ENCODE measurements at places on chromosomes 5 and 9.

DNA sequence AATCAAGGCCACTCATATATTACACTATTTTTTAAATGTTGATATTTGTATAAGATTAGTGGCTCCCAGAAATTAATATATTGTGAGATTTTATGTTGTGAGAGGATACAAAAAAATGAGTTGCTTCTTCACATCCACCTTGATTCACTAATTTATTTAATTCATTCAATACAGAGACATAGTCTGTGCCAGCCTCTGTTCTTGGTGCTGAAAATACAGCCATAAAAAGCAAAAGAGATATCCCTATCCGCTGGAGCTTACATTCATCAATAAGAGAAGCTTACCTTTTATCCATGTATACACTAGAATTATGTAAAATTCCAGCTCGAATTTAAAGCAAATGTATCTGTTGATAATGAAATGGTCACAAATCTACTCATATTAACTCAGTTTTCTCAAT is 92.2 kb upstream of the GABRG2 start:
- DNase-seq, result no peak

GRCh38 chr5:151947931-151948608 is 23.4 kb upstream of the GLRA1 start:
- DNase-seq, result no peak

GRCh38 chr5:142725231-142726187 is 39.6 kb upstream of the FGF1 start:
- DNase-seq, result no peak

GRCh38 chr9:108671794-108672193 is 184.0 kb downstream of the ACTL7B start:
- no peak for DNase-seq

DNA sequence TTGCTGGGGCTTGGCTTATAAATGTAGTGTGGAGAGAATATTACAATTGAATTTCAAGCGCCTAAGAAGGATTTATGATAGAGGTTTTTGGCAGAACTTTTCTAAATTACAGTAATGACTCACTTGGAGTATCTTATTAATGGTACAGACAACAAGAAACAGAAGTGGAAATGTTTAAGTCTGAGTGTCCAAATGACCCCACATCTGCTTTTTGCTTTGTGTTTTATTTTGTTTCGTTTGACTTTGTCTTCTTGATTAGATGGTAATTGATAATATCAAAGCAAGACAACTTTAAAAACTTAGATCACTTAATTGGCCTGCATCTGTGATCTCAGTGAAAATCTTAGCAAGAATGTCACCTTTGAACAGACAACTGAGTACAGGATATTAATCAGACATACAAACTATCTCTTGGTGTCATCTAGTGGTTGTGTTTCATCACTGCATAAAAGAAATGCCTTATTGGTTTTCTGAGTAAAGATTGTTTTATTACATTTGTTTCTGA is 577.4 kb downstream of the ISL1 start:
- DNase-seq, result peak; percentile 15

- DNase-seq, result no peak
Observed at GRCh38 chr9:134071149-134071548, 3.3 kb upstream of the BRD3 start.

- no peak for DNase-seq
Observed at GRCh38 chr5:103993031-103993430, 430.4 kb upstream of the NUDT12 start.

DNA sequence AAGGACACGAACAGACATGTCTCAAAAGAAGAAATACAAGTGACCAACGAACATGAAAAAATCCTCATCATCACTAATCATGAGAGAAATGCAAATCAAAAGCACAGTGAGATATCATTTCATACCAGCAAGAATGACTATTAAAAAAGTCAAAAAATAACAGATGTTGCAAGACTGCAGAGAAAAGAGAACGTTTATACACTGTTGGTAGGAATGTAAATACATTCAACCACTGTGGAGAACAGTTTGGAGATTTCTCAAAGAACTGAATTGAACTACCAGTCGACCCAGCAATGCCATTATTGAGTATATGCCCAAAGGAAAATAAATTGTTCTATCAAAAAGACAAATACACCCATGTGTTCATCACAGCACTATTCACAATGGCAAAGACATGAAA is 45.7 kb downstream of the FXN start:
- no peak for DNase-seq

DNA sequence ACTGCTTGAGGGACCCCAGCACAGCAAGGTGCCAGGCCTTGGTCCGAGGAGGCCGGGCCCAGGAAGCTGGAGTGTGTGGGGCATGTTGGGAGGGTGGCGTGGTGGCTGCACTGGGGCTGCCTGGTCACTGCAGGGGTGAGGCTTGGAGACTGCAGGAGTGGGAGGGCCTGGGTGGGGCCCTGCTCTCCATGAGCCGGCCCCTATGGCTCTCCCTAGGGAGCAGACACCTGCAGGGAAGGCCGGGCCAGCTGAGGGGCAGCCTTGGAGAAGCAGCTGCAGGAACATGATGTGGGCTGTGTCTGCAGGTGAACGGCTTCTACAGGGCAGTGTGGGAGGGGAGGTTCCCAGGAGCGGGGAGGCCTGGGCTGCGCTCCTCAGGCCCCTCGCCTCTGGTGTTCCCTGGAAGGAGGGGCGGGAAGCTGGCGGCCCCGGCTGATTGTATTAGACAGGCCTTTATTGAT is 41.7 kb upstream of the TMEM250 start:
- no peak for DNase-seq

DNA sequence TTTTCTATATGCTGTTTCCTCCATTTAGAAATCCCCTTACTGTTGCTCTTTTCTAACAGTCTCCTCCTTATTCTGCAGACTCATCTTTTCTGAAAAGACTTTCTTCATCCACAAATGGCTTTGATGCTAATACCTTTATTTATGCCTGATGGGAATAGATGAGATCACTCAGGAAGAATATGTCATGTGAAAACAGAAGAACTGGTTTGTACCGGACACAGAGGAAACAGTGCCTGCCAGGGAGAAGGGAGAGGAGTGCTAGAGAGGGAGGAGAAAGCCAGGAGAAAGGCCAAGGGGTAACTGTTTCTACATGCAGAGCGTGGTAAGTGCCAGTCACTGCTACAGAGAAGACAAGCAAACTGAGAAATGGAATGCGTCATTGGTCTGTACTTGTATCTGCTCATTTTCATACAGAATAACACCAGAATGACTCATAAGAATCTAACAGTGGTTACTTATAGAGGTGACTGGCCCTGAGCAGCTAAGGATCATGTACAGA is 45.9 kb upstream of the PJA2 start:
- DNase-seq, result no peak

DNA sequence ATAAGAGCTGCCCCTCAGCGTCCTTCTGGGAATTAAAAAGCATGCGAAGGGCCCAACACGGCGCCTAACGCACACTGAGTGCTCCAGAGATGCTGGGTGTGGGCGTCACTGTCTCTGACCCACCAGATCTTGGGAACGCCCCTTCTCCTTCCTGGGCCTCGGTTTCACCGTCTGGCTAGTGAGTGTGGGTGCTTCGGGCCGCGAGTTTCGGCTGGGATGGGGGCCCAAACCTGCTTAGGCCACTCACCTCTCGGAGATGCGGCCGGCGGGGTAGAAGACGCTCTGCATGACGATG is 3.7 kb downstream of the PIP5KL1 start:
- no peak for DNase-seq

DNA sequence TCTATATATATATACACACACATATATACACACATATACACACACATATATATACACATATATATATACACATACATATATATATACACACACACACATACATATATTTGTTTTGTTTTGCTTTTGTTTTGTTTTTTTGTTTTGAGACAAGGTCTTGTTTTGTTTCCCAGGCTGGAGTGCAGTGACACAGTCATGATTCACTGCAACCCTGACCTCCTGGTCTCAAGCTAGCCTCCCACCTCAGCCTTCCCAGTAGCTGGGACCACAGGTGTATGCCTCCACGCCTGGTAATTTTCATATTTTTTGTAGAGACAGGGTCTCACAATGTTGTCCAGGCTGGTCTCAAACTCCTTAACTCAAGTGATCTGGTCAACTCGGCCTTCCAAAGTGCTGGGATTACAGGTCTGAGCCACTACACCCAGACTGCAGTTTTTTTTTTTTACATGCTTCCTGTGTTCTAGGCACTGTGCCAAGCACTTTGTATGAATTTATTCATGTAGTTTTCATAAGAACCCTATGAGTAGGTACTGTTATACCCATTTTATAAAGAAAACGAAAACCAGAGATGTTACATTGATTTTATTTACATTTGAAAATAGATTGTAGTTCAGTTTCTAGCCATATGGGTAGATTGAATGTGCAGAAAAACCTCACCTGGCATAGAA is 120.7 kb downstream of the PBX3 start:
- DNase-seq, result no peak

DNA sequence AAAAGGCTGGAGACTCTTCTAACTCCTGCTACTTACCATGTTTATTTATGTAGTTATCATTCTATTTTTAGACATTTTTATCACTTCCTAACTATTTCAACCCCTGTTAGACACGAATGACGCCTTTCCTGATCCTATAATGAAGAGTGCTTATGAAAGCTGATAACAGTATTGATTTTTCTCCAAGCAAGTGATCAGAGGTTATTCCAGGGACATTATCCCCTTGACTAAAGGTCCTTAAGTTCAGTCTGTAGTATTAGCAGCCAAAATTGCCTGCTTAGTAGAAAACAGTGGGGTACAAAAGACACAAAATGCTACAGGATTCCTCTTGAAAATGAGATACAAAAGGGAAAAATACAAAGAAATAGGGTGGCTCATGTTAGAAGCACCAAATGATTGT is 235.6 kb downstream of the DNAH5 start:
- DNase-seq, result no peak

- DNase-seq, result no peak
Observed at GRCh38 chr9:120694559-120694958, 19.7 kb downstream of the MEGF9 start.

- no peak for DNase-seq
Observed at GRCh38 chr5:116176121-116176520, 91.3 kb downstream of the COMMD10 start.

- no peak for DNase-seq
Observed at GRCh38 chr5:113660206-113660605, 146.7 kb downstream of the YTHDC2 start.

- DNase-seq, result no peak
Observed at GRCh38 chr9:101126556-101126955, 98.0 kb downstream of the PLPPR1 start.

DNA sequence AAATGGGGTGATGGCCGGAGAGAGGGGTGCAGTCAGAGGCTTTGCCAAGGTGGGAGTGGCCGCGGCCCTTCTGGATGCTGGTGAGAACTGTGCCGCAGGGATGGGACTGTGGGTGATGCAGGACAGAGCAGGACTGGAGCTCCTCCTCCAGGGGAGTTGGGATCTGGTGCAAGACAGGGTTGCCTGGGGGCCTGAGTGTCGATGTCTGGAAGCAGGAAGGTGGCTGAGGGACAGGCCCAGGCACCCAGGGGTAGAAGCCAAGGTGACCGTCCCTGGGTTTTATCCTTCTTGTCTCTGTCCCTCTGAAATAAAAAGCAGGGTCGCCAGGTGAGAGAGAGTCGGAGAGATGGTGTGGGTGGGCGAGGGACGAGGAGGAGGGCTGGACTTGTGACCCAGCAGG is 89.1 kb upstream of the IER5L start:
- DNase-seq, result no peak

GRCh38 chr9:123435471-123435870 is 79.5 kb downstream of the CRB2 start:
- DNase-seq, result no peak

GRCh38 chr5:134184155-134185135 is 7.7 kb upstream of the SKP1 start:
- peak; percentile 72 for DNase-seq

DNA sequence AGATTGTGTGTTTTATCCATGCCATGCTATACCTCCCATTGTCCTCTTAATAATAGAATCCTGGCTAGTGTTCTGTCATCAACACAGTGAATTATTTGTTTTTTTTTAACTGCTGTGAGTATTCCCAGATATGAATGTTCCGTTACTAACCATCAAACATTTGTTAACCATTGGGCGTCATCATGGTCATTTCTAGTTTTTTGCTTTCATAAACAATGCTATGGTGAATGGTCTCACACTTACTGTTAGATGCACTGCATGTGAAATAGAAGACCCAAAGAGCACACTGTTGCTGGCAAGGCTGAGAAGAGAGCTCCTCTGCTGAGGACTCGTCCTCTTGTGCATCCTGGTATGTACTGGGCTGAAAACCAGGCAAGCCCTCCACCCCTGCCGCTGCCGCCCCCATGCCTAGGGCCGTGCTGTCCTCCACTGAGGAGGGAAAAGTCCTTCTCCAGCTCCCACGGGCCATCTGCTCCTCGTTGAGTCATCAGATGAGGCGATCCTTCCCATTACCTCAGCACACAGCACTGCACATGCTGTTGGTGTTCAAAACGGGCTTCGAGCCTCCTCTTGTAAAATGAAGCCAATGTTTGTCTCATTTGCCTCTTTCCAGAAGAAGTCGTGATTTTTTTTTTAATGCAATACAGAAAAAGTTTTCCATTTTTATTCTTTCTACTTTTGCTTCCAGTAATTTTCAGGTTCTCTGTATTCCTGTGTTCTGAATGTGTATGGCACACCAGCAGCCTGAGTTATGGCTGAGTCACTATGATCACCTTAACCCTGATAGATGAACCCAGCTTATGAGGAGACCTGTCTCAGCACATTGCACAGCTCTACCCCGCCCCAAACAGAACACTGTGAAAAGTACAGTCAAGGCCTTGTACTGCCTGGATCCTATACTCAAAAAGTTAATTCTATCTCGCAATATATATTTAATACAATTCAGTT is 219.0 kb downstream of the AOPEP start:
- peak; percentile 25 for DNase-seq

- no peak for DNase-seq
Observed at GRCh38 chr5:79423296-79423695, 90.6 kb downstream of the HOMER1 start.

GRCh38 chr5:151115272-151115905 is 34.6 kb upstream of the TNIP1 start:
- DNase-seq, result peak; percentile 66

- peak; percentile 58 for DNase-seq
Observed at GRCh38 chr5:55344392-55344992, 36.7 kb downstream of the MTREX start.

DNA sequence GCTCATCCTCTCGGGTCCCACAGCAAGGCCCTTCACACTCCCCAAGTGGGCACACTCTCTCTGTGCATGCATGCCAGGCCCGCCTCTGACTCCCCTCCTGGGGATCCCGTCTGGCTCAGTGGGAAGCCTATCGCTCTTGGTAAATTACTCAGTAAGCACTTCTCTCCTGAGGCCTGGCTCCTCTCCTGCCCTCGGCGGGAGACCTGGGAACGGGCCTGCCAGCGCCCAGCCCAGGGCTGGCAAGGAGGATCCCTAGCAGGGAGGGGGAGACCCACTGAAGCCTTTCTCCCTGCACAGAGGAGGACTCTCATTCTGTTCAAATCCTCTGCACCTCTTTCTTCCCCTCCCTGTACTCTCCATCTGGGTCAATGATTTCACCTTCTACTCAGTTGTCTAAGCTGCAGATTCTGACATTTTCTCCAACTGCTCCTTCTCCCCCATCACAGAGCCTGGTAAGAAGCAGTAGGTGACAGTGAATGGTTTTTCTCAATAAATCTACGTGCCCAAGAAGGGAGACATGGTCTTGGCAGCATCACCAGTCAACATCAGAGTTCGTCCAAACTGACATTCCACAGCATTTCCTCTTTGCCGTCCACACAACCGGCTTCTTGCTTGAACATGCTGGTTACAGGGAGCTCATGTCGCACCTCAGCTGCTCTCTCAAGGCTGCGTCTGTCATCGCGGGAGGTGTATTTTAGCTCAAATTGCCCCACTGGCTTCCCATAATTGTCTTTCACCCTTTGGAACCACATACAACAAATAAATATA is 81.9 kb downstream of the GPR21 start:
- DNase-seq, result no peak

GRCh38 chr5:180644825-180645273 is 4.6 kb downstream of the FLT4 start:
- DNase-seq, result no peak
